ENCODE measurements at places on chromosomes 7 and 10.
A peak's percentile ranks its signal among the peaks of the same experiment; 100 is the strongest.

GRCh38 chr7:26729150-26729775 lies 135.1 kb downstream of the SKAP2 start:
- DNase-seq, result no peak

DNA sequence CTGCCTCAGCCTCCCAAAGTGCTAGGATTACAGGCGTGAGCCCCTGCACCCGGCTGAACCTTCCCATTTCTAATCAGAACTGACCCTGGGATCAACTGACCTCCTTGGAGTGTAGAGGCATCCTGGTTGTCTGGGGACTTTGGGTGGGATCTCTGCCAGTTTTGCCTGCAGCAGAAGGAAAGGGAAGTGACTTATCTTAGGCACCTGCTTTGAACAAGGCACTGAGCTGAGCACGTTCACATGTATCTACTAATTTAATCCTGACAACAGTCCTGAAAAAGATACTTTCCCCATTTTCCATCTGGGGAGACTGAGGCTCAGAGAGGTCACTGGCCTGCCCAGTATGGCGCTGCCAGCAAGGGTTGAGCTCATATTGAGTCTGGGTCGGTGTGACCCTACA lies 153.4 kb downstream of the CUX1 start:
- DNase-seq, result no peak

- DNase-seq, result peak; percentile 8
Observed at GRCh38 chr7:111758332-111758731, 196.0 kb upstream of the IMMP2L start.

DNA sequence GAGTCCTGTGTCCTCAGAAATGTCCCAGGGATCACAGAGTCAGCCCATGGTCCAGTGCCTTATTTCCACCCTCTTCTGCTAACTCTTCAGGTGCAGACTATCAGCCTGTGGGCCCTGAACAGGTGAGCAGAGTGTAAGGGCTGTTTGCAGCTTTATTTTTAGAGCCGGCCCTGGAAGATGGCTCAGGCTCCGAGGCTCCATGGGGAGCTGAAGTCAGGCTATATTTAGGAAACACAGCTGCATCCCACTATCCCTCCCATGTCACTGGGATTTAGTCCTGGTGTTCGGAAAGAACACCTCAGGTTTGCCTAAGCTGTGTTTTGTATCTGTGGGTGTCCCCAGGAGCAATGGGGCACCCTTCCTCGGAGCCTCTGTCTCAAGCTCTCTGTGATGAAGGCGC lies 126.9 kb downstream of the RPS24 start:
- DNase-seq, result no peak

GRCh38 chr7:4737300-4737699 lies 38.1 kb upstream of the AP5Z1 start:
- no peak for DNase-seq

- no peak for DNase-seq
Observed at GRCh38 chr7:157032128-157032527, 21.7 kb upstream of the MNX1 start.

- peak; percentile 16 for DNase-seq
Observed at GRCh38 chr10:91798649-91799611, 704 bp downstream of the TNKS2 start.

GRCh38 chr7:107948645-107949442 lies 54.1 kb downstream of the LAMB1 start:
- DNase-seq, result no peak

DNA sequence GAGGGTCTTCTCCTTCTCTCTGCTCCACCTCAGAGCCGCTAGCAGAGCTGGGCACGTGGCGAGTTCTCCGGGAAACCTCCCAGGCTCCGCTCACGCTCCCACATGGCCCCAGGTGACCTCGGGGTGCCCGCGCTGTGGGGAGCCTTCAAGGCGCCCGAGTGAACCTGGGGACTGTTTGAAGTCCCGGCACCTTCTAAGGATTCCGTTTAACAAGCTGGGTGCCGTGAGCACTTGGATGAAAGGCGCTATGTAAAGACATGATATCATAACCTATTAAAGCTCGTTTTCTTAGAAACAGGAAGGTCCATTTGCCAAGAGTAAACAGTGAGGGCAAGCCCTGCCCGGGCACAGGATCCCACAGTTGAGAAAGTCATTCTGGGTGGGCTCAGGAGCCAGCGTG lies 15.8 kb upstream of the MYL10 start:
- no peak for DNase-seq

- no peak for DNase-seq
Observed at GRCh38 chr10:123863721-123864482, 27.7 kb downstream of the CPXM2 start.
